ENCODE measurements at places on chromosomes 6 and 20.

DNA sequence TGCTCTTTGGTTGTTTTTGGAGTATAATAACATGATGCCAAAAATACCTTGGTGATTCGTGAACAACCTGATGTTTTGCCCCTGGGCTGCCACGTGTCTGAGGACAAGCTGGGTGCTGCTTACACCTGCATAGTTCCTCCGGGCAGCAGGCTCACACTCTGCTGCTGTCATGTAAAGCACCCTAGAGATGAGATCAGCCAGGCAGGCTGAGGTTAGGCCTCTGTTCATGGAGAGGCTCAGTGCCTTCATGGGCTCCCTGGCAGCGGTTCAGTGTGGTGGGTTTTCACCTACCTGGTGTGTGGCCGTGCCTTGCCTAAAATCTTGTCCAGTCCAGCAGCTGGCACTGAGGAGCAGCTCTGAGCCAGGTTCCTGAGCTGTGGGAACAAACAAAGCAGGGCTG, 60.1 kb upstream of the TAGAP start:
- no peak for DNase-seq

- DNase-seq = peak; percentile 45
Observed at GRCh38 chr6:148379966-148380713, 37.5 kb downstream of the SASH1 start.

DNA sequence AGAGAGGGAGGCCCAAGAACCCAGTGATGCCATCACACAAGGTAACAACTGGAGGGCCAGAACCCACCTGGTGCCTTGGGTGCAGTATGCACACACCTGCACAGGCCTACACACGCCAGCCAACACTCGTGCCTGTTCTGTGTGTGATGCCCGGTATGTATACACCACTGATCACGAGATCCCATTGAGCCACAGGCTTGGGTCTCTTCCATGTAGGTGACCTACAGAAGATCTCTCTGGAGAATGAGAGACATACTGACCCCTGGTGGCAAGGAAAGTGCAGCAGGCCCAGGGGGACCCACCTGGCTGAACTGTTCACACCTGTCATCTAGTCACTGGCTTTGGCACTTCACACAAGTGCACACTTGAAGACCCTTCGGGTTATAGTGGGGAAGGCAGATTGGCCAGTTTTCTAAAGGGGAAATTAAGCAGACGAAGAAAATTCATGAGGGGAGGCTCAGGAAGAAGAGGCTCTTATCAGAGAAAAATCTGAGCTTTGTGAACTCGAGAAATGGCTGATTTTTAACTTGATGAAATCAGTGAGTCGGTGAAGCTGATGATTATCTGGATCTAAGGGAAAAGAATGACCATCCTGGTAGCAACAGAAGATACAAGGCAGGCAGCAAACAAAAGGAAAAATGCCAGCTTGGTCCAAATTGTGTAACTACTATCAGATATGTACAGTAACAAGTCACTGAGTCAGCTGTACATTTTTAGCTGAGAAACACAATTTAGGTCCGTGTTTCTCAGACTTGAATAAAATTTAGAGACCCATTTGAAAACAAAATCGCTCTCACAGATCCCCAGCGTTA, 69.1 kb upstream of the PBOV1 start:
- no peak for DNase-seq

DNA sequence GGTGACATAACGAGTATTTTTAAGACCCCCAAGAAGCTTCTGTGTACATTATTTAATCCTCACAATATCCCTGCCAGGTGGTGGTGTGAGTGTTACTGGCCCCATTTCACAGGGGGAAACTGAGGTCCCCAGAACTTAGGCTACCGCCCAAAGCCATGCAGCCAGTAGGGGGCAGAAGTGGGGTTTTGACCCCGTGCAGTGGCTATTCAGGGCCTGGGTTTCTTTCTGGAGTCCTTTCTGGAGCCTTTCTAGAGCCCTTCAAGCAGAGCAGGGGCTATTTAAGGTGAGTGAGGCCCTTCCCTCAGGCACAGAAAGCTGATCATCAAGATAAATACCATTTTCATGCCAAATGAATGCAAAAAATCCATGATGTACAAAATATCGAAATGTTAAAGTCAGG, 59.0 kb downstream of the CTCFL start:
- DNase-seq = no peak

DNA sequence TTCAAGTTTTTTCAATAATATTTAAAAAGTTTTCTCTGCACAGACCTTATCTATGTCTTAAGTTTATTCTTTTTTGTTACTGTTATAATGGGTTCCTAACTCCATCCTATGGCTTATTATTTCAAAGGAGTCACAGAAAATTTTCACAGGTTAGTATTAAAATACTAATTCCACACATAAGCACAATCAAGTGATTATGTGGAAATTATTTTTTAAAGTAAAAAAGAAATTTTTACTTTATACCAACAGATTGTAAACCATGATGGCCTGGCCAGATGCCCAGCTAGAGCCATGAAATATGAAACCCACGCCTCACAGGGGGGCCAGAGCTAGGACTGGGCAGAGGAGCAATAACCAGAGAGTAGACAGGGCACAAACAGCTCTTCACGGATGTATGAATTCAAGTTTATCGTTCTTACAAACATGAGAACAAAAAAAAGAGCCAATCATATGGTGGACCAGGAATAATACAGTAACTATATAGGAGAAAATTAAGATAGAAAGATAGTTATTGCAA, 34.0 kb downstream of the NUDT3 start:
- DNase-seq = peak; percentile 43

- DNase-seq = peak; percentile 98
Observed at GRCh38 chr20:50645253-50646068, 45.9 kb downstream of the RIPOR3 start.

DNA sequence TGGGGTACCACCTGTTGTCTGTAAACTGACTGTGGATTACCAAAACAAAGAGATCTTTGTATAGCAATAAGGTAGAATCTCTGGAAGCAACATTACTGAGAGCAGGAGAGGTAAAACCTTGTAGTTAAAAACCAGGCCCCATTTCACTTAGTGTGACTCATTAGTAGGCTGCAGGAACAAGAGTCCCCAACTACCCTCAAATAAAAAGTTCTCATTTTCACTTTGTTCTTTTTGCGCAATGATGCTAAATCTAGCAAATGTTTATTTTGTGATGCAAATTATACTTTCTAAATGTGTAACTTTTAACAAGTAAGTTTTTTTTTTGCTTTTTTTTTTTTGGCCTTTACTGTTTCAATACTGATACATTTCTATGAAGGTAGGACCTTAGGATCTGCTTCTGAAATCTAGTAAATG, 67.1 kb downstream of the ESF1 start:
- no peak for DNase-seq

Data from MG63 (cell line).